H4 (cell line): ENCODE measurements at places on chromosomes 6 and 20. TPM values are rescaled to one million over a fixed set of nuclear protein-coding genes. Genes with fewer than 3 reads are reported as not detected.

DNA sequence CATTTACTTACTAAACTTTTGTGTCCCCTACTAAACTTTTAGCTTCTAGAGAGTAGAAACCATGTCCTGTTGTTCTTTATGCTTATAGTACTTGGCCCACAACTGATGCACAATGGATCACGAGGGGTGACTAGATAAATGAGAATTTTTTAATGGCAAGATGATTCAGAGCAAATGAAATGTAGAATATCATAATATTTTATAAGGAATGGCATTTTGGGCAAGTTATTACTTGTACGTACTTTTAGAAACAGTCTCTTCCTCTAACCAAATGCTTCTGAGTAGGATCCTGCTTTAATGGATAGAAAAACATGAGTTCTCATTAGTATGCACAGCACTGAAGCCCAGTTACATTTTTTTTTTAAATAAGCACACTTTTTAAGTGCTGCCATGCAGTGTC is 336.3 kb downstream of the NRN1 start:
- no peak for DNase-seq

GRCh38 chr20:63025534-63026331 is 19.0 kb upstream of the BHLHE23 start:
- no peak for DNase-seq

GRCh38 chr6:37168163-37168758 is 1.7 kb upstream of the PIM1 start:
- no peak for DNase-seq

The YWHAB gene
- total RNA-seq: 51.6 and 73.7 TPM in 2 replicates

The SOX18 gene
- 0.19 TPM in 1 of 2 replicates, not detected in the other for total RNA-seq
